Small intestine (tissue), 16 donors: ENCODE measurements at places on chromosomes 13 and 19.

GRCh38 chr19:14950421-14950820, 9.1 kb downstream of the OR7C2 start:
- no peak for DNase-seq

GRCh38 chr19:38793177-38793576, 4.2 kb downstream of the LGALS7B start:
- DNase-seq, result no peak

DNA sequence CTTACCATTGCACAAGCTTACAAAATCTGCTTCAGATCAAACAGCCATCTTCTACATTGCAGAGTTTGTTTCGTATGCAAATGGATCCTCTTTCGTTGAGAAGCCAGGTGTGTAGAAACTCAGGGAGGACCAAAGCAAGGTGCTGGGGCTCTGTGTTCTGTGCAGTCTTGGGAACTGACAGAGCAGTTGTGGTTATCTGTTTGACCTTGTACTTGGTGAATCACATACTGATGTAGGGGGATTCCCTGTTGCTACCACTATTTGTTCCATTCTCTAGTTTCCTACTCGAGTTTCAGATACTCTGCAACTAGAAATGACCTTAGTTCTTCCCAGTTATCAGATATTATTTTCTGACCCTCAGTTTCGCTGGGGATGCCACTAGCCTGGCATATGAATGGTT, 95.2 kb upstream of the CLDN10 start:
- no peak for DNase-seq

GRCh38 chr19:944171-944567, 18.3 kb downstream of the ARID3A start:
- peak; percentile 89 for DNase-seq

GRCh38 chr13:59621773-59622172, 542.0 kb downstream of the DIAPH3 start:
- no peak for DNase-seq

GRCh38 chr19:46239193-46240024, 9.9 kb downstream of the IGFL1 start:
- no peak for DNase-seq

- peak; percentile 88 for DNase-seq
Observed at GRCh38 chr19:48169578-48169938, 586 bp downstream of the LIG1 start.

GRCh38 chr19:13906521-13906904, 512 bp downstream of the CC2D1A start:
- peak; percentile 82 for DNase-seq

DNA sequence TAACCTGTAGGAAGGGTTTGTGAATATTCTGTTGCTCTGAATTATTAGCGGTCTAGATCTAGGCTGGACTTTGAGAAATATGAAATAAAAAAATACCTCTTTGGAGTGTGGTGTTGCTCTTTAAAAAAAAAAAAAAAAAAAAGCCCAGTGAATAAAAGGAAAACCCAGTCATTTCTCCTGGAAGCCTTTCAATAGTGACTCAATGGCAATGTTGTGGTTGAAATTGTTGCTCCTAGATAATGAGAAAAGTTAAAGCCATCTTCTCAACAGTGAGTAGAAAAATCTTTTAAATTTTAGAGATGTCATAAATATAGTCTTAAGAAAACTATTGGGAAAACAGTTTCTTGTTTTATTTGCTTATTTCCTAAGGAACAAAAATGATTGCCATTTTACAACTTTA, 135.3 kb downstream of the RFC3 start:
- DNase-seq, result no peak

DNA sequence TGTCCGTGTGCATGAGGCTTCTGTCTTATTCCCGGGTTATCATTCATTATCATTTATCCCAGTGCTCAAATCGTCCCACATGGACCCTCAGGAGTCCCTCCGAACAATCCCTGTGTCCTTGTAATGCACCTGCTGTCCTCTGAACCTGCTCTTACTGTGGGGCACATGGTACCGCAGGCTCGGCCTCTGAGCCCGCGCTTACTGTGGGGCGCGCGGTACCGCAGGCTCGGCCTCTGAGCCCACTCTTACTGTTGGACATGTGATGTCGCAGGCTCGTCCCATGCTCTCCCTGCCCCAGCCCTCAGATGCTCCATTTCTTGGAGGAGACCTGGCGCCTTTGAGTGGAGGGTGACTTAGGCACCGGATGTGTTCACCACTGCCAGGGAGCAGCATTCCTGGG, 16.8 kb upstream of the ZNF554 start:
- no peak for DNase-seq

- no peak for DNase-seq
Observed at GRCh38 chr13:83839146-83839545, 43.1 kb downstream of the SLITRK1 start.

GRCh38 chr13:46521921-46522747, 30.8 kb upstream of the LRCH1 start:
- no peak for DNase-seq

DNA sequence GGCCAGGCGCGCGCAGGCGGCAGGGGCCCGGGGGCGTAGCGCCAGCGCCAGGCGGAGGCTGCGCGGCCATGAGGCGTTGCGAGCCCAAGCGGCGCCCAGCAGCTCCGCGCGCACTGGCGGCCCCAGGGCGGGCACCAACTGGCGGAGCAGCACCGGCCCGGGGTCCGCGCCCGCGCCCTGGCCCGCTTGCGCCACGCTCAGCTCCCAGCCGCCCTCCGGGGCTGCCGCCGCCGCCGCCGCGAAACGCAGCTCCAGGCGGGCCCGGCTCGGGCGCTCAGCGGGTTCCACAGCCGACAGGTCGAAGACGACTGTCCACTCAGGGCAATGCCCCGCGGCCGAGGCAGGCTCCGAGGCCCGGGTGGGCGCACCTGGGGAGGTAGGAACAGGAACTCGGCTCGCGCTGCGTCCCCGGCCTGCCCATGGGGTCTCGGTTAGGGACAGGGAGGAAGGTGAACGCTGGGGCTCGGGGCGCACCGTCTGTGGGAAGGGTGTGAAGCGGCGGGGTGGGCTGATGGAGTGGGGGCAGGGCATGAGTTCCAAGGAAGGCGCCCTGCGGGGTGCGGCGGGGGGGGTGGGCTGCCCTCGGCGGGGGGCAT, 26.8 kb downstream of the CERS1 start:
- no peak for DNase-seq

DNA sequence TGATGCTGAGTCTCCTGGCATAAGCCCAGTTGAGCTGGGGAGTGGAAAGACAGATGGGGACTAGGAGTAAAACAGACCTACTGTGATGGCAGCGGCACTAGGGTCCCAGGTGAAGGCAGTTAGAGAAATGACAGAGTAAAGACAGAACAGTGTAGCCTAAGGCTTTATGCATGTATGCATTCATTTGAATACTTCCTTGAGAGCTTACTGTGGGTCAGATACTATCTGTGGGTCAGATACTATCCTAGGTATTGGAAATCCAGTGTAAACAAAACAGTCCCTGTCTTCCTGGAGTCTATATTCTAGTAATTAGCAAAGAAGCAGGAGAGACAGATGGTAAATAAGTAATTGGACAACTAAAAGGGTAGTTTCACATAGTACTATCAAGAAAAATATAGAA, 73.7 kb upstream of the LRCH1 start:
- no peak for DNase-seq

GRCh38 chr19:12331211-12331941, 2.1 kb downstream of the ZNF563 start:
- no peak for DNase-seq

GRCh38 chr13:20780317-20780716, 6.6 kb upstream of the EEF1AKMT1 start:
- no peak for DNase-seq

DNA sequence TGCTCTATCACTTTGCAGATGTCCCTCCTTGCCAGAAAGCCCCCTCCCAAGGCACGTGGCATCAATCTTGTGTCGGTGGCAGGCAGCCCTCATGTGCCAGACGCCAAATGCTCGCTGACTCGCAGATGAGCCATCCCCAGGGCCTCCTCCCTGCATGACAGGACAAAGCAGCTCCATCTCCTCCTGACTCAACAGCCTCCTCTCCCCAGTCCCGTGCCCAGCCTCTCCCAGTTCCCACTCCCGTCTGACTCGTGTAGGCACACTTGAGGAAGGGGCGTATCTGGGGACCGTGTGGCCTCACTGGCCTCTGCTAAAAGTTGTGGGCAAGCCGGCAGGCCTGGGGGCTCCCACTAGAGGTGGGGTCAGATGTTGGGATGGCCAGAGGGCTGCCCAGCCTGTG, 133.6 kb downstream of the STK24 start:
- no peak for DNase-seq

DNA sequence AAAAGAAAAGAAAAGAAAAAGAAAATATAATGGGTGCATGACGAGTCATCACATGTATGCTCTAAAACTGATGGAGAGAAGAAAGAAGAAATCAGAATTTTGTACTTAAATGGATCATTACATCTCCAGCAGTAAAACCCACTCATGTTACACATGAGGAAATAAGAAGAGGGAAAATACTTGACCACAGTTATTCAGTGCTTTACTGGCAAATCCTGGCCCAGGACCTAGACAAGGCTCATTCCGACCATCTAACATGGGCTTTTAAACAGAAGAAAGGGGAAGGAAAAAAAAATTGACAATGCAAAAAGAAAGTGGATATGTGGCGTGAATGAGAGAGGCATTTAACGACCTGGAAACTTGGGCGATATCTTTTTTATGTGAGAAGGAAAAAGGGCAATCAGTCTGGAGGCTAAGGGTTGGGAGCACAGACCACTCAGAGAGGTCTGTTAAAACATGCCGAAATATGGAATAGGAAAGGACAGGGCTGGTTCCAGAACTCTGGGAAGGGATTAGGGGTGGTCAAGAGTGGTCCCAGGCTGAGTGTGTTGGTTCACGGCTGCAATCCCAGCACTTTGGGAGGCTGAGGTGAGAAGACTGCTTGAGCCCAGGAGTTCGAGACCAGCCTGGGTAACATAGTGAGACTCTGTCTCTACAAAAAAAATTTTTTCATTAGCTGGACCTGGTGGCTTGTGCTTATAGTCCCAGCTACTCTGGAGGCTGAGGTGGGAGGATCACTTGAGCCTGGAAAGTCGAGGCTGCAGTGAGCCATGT, 1.6 kb downstream of the SIGLECL1 start:
- no peak for DNase-seq

DNA sequence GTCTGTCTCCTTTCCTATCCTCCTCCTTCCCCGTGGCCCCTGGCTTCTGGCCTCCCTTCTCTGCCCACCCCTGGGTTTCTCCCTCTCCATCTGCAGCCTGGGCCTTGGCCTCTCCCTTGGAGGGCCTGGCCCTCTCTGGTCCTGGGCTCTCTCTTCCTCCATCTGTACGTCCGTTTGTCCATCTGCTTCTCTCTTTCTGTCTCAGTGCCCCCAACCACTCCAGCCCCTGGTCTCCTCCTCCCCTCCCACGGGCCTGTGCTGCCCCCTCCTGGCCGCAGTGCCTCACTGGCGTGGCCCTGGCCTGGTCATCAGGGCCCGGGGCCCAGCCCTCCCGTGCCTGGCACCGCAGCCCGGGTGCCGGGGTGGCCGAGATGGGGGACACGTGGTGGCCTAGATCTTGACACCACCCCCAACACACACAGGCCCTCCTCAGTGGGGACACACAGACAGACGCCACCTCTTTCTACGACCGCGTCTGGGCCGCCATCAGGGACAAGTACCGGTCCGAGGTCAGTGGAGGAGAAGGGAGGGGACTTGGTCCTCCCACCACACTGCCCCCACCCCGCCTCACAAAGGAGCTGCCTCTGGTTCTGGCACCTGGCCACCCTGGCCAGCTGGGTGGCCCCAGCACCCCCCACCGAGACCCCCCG, 11.3 kb downstream of the PRKCSH start:
- peak; percentile 51 for DNase-seq

DNA sequence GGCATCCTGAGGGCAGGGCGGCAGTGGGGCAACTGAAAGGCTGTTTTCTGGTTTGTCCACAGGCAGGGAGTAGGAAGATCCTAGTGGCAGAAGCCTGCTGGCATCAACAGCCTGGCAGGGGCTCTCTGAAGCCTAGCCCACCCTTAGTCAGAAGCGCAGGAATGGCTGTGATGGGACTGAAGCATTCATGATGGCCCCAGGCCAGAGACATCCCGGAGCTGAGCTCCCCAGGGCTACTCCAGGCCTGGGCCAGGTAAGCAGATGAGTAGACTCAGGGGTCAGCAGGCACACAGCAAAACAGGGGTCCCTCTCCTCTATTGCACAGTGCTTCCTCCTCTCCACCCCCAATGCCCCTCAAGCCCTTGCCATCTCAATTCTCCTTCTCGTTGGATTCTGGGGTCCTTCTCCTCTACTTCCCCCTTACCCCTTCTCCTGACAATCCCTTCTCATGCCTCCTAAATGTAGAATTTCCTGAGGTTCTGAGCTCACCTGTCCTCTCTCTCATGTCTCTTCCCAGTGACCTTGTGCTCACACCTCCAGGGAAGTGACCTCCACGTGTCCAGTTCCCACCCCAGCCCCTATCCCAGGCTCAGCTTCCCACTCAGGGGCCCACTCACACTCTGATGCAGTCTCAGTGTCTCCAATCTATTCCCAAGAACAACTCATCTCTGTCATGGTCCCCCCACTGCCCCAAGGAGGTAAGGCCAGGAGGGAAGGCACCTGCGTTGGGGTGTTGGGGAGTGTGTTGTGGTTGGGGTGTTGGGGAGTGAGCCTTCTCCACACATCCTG, 158.7 kb upstream of the ZNF507 start:
- DNase-seq, result no peak

- DNase-seq, result peak; percentile 58
Observed at GRCh38 chr13:73702419-73703071, 431.7 kb downstream of the KLF12 start.

- peak; percentile 32 for DNase-seq
Observed at GRCh38 chr13:34990399-34991214, 48.5 kb downstream of the NBEA start.

- DNase-seq, result no peak
Observed at GRCh38 chr19:11242025-11242424, 2.6 kb downstream of the ANGPTL8 start.

GRCh38 chr19:39036581-39036980, 4.2 kb upstream of the FBXO27 start:
- peak; percentile 36 for DNase-seq

GRCh38 chr13:104375614-104376013, 1309.4 kb upstream of the SLC10A2 start:
- DNase-seq, result no peak

DNA sequence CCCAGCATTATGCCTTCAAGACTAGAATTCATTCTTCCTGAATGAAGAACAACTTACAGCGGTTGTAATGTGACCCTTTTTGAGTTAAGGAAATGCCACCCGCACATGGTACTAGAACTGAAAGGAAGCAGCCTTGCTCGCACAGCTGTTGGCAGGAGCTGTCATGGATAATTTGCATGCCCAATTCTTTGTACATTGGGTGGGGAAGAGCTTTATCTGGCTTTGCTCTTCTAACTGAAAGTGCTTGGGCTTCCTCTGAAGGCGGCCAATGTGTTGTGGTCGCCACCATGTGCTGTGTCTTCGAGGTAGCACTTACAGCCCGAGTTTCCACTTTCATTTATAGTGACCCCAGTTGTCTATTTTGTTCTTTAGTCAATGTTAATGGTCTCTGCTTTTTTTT, 3.4 kb downstream of the CCNE1 start:
- DNase-seq, result no peak
